ENCODE measurements at places on chromosomes 7 and 10.

DNA sequence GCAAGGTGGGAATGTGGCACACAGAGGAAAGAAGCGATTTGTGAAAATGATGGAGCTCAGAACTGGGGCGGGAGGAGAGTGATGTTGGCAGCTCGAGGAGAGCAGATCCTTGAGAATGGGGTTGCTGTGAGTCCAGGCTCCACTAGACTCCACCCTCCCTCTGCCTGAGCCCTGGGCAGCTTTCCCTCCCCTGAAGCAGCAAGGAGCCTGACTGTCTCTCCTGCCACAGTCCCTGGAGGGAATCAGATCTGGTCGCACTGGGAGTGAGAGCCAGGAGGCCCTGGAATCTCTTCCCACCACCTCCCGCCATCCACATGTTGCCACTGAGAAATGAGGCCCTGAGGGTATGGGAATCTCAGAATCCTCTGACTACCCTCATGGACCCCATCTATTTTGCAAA lies 362.7 kb downstream of the PLXNA4 start:
- no peak for DNase-seq

DNA sequence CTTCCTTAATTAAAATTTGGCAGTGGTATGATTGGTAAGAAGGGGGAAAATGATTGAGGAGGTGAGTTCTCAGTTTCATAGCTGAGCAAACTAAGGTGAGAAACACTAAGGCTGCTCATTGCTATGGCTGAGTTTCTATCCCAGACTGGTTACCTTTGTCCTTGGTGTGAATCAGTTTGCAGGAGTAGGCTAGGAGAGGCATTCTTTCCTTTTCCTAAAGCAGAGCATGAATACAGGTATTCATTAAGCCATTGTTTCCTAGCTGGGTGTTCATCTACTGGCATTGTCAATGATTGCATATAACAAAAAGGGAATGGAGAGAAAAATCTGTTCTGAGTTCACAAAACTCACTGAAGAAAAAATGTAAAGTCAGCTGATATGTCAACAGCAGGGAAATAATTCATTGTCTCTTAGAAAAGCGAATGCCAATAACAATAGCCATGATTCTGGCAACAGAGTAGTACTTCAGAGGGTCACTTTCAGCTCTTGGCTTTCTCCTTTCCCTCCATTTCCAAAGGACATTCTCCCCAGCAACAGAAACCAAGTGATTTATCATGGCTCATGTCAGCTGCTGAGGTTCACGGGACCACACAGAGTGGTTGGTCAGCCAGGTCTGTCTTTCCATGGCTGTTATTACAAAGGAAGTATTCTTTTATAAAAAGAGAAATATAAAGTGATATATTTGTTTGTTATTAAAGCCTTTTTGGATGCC lies 234.0 kb downstream of the BICC1 start:
- no peak for DNase-seq

- DNase-seq = no peak
Observed at GRCh38 chr10:27701938-27702537, 43.6 kb downstream of the MKX start.

DNA sequence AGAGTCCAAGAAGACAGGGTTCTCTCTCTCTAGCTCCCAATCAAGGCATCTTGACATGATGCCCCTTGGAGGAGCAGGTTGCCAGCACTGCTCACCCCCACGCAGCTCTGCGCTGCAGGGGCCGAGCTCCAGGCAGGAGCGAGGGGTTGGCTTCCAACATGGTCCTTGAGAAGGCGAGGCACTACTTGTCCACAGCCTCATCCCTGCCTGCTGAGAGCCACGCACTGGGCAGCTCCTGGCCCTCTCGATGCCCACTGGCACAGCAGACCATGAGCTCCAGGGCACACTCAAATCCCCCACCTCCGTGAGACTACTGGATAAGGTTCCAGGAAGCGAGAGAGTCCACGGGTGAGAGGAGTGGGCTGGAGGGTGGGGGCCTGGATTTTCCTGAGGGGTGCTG lies 31.1 kb downstream of the RAMP3 start:
- no peak for DNase-seq

- no peak for DNase-seq
Observed at GRCh38 chr10:67780759-67781538, 57.0 kb downstream of the DNAJC12 start.

GRCh38 chr10:64430690-64431323 lies 909.6 kb downstream of the REEP3 start:
- no peak for DNase-seq

- no peak for DNase-seq
Observed at GRCh38 chr7:37988721-37989650, 68.5 kb downstream of the EPDR1 start.

DNA sequence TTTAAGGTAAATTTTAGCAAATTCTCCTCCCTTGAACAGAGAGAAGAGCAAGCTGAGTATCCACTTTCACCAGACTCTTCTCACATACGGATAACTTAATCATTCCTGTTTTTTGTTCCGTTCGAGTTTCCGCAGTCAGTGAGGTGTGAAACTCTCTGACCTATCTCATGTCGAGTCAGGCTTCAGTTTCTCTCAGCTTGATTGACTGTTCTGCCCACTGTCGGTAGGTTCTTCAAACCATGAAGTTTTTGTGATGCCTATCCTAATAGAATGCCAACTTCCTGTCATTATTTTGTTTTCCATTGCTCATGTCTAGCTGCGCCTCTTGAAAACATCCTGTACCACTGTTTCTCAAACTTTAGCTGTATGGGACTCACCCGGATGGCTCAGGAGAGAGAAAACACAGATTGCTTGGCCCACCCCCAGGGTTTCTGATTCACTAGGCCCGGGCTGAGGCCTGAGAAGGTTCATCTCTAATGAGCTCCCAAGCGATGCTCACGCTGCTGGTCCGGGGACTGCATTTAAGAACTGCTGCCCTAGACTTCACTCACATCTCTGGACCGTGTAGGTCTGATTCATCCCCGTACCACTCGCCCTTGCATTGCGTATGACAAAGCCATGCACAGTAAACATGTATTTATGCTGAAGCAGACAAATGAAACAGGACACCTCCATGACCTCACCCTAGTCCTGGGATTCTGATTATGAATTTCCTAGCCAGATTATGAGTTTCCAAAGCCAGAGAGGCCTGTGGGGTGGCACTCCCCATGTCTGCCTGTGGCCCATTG lies 208.4 kb upstream of the AGK start:
- DNase-seq = no peak

GRCh38 chr7:30162622-30163124 lies 27.9 kb downstream of the MTURN start:
- no peak for DNase-seq

DNA sequence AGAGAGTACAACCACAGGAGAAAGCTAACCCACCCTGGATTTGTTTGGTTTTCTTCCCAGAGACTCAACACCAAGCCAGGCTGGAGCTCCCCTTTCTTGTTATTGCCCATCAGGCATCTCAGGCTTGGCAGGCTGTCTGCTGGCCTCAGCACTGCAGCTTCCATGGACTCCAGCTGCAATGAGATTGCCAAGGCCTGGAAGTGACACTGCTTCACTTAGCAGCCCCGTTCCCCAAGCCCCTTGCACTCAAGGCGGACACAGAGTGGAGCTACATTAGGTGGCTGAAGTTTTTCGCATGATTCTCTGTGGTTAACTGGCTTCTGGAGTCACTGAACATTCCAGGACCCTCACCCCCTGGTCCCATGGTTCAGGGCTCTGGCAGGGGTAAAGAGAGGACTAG lies 163.1 kb upstream of the GDF10 start:
- no peak for DNase-seq

GRCh38 chr7:18901351-18901750 lies 216.1 kb downstream of the TWIST1 start:
- no peak for DNase-seq

GRCh38 chr7:26349005-26349915 lies 57.6 kb downstream of the SNX10 start:
- no peak for DNase-seq

- no peak for DNase-seq
Observed at GRCh38 chr10:19629567-19629966, 186.7 kb upstream of the PLXDC2 start.

GRCh38 chr7:36400036-36400435 lies 10.4 kb downstream of the ANLN start:
- no peak for DNase-seq

- no peak for DNase-seq
Observed at GRCh38 chr10:72267819-72268399, 5.8 kb upstream of the DDIT4 start.

All from GM19239 (cell line).